ENCODE measurements at places on chromosomes 5 and 9.

DNA sequence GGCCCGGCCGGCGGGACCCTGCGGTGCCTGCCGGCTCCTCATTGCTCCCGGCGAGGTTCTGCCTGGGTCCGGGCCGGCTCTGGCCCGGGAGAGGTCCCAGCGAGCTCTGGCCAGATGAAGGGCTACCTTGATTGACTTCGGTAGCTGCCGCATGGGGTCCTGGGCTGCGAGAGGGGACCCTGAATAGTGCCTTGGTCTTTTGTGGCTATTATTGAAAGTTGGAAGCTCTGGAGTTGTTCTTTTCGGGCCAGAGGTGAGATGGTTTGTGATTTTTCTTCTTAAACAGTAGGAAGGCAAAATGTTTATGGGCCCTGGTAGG is 635 bp downstream of the NAA35 start:
- no peak for DNase-seq

DNA sequence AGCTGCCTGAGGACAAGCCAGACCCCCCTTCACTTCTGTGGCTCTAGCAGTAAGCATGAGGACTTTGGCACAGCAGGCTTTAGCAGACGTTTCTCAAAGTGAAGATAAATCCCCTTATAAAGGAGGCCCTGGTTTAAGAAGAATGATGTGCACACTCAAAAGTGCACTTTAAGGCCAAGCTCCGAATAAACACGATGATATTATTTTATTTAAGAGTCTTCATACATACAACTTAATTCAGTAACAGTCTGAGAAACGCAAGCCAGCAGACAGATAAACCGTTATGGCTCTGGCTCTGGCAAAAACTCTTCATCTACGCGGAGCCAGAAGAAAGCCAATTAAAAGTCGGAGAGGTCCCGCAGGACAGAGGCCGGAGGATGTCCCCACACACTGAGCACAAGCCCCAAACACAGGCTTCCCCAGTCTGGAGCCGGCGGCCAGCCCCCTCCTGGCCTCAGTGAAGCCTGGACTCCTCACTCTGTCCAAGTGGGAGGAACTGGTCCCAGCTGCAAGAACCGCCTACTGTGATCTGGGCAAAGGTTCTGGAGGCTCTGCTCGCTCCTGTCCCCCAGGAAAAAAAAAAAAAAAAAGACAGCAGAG is 44.6 kb downstream of the ADAMTS2 start:
- no peak for DNase-seq

DNA sequence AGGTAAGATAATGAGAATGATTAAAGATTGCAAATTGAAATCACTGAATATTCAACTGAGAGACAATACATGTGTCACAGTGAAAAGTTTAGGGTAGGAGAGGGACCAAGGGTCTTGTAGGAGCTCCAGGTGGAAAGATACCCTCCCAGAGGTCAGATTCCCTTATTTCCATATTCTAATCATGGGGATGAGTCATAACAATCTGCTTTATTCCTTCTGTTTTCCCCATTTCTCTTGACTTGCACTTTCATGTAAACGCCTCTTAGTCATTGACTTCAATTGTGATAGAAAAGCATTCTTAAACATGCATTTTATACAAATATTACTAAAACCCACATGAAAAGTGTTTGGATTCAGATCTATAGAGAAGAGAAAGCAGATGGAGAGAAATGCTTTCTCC is 81.3 kb upstream of the CTSL start:
- no peak for DNase-seq

GRCh38 chr9:72292874-72293607 is 72.0 kb downstream of the ZFAND5 start:
- DNase-seq = no peak

DNA sequence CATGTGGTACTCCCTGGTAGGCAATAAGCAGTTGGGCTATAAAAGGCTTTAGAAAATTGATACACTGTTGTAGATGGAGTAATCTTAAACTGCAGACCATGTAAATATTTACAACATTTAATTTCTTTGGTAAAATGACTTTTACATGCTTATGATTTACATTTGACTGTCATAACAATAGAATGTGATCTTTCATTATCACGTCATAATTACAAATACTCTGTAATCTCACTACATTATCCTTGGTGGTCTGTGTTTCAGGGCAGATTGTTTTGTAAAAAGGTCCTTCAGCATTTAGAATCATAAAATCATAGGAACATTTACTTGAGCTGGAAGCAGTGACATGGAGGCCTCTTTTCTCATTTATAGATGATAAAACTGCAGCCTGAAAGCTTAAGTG is 73.3 kb upstream of the PRRC1 start:
- DNase-seq = no peak

DNA sequence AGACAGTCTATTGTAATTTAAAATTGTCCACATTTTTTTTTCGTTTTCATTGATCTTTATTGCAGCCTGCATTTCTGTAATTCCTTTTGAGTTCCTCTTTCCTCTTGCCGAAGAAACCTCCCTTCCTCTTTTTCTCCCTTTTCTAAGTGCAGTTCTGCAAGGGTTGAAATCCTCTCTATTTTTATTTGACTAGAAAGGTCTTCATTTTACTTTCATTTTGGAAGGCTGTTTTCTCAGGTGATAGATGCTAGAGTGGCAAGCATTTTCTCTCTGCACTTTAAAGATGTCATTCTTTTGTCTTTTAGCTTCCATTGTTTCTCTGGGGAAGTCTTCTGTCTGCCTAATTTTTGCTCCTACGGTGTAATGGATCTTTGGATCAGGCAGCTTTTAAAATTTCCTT is 248.5 kb downstream of the SMARCA2 start:
- no peak for DNase-seq

DNA sequence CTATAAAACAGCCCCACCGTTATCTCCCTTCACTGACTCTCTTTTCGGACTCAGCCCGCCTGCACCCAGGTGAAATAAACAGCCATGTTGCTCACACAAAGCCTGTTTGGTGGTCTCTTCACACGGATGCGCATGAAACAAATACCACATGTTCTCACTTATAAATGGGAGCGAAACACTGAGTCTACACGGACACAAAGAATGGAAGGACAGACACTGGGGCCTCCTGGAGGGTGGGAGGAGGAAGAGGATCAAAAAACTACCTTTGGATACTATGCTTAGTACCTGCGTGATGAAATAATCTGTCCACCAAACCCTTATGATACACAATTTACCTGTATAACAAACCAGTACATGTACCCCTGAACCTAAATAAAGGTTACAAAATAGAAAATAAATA is 98.6 kb downstream of the ICE1 start:
- no peak for DNase-seq

GRCh38 chr5:124961521-124961920 is 215.1 kb upstream of the ZNF608 start:
- no peak for DNase-seq

DNA sequence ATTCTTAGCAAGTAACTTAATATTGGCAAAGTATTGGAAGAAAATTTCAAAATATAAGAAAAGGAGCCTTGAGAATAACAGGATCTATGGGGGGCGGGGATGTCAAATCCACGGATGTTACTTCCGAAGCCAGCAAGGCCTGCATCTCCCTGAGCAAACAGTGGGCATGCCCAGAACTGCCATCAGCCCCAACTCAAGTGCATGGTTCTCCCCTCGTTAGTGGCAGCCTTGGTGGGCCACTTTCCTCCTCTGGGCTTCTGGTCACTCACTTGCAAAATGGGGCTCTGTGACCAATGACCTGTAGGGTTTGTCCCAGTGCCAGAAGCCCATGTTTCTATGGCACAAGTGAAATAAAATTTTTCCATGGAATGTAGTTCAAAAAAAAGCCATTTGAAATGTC is 27.2 kb upstream of the MED10 start:
- DNase-seq = no peak

DNA sequence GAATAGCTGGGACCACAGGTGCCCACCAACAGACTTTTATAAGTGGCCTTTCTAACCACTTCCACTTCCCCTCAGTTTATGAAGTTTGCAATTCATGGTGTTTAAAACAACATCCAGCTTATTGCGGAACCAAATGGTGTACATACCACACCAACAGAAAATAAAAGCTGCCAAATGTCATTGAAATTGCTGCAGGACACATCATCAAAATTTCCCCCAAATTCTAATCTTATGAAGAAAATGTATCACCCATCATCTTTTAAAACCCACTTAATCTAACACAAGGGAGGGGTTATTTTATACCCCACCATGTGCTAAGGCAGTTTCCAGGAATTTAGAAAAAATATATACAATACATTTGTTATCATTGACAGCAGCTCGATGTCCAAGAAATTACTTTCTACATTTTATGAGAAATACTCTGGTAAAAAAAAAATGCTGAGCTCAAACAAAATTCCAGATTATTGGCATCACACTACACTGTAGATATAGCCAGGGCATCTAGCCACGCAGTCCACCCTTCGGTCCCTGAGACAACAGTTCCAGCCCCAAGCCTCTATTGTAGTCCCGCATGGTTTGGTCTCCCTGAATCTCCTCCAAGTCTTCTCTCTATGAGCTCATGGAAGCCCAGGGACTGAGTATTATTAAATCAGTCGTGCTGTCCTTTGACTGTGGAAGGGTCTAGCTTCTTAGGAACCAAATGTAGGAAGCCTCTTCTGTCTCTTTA is 372.8 kb upstream of the SLC30A5 start:
- no peak for DNase-seq

DNA sequence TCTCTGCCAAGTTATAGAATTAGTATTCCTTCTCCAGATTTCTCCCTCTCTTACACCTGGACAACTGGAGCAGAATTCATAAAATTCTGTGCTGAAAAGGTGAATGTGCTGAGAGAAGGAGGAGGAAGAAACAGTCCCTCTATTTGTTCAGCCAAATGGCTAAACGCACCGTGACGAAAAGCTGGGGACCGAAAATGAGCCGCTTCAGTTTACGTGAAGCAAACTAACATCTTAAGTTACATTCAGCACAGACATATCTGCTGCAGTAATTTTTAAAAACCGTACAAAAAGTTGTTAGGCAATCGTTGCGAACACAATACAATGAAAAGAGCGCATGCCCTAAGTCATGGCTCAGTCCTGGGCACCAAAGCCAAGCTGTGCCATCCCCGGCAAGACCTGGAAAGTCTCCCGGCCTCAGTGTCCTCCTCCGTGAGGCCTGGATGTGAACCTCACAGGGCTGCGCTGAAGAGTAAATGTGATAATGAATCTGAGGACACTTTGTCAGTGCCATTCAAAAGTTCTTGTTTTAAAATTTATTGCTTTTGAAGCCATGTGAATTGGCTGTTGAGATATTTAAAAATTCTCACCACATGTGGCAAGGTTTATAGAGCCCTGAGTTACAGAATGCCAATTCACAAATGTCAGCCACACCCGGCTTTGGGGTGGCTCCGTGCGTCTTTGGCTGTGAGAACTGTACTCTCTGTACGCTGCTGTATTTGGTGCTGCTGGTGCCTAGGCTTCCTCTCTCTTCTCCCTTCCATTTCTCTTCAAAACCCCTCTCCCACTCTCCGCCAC is 46.3 kb downstream of the FAM240B start:
- no peak for DNase-seq

- no peak for DNase-seq
Observed at GRCh38 chr9:114611516-114612271, 603 bp downstream of the TMEM268 start.

DNA sequence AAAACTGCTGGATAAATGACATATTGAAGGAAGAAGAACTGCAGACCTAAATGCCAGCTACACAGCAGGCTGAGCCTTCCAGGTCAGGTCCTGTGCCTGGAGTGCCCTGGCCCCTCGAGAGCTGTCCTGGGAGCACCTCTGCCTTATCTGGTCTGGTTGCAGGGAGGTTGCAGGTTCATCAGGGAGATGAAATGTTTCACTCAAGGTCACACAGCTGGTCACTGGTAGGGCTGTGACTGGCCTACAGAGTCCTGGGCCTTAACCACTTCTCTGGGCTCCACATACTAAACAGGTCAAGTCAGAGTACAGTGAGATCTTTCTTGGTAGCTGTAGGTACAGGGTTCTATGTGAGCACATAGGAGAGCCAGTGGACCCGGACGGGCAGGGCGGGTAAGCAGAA is 16.7 kb downstream of the GALNT10 start:
- no peak for DNase-seq

- DNase-seq = no peak
Observed at GRCh38 chr5:33223563-33224284, 217.0 kb upstream of the TARS1 start.

GRCh38 chr9:92715488-92716231 is 45.7 kb upstream of the IPPK start:
- no peak for DNase-seq

GRCh38 chr9:136826703-136827582 is 15.3 kb upstream of the AJM1 start:
- no peak for DNase-seq

DNA sequence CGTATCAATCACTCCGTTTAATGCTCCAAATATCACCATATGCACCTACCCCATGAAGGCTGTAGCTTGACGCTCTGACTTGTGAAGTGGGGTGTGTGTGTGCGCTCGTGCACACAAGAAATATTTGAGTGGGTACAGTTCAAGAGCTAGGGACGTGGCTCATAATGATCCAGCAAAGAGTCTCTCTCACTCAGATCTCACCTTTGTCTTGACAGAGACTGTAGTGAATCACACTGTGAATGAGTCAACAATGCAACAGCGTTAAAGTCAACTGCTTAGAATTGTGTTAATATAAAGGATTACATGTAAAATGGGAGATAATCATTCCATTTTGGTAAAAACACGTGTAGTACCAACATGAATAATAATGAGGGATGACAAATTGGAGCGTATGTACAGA is 119.4 kb downstream of the MED27 start:
- no peak for DNase-seq

- no peak for DNase-seq
Observed at GRCh38 chr5:518721-519120, 5.5 kb downstream of the SLC9A3 start.

- no peak for DNase-seq
Observed at GRCh38 chr5:32278406-32278805, 34.3 kb downstream of the MTMR12 start.

DNA sequence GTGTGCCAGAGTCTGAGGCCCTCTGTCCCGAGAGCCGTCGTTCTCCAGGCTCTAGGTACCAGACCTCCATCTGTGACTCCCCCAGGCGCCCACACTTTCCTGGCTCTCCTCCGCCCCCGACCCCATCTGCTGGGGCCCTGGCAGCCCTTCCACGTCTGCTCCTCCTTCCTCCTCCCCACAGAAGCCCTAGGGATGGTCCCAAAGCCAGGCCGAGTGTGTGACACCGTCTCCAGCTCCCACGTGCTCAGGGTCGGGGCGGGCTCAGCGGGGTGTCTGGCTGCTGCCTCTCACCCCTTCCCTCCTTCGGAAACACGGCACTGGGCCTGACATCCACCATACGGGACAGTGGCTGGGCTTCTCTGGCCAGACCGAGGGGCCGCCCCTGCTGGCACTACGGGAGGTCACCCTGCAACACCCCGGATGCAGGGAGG is 20.5 kb upstream of the SLC6A19 start:
- no peak for DNase-seq

- no peak for DNase-seq
Observed at GRCh38 chr5:54946306-54946819, 39.0 kb downstream of the ESM1 start.

DNA sequence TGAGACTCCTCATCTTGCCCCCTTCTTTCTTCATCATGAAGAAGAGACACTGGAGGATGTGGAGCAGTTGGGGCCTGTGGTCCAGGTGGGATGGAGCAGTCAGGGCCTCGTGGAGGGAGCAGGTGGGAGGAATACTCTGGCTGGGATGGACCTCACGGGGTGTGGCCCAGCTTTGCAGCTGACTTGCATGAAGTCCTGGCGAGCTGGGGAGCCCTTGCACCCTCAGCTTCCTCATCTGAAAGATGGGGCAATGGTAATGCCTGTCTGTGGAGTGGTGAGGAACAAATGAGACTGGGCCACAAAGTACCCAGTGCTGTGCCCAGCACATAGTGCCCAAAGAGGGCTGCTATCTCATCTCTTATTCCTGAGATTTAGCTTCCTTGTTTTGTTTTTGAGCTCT is 91.5 kb downstream of the DAB2IP start:
- no peak for DNase-seq

GRCh38 chr9:70826562-70826961 is 294.9 kb downstream of the TRPM3 start:
- no peak for DNase-seq
